NCI-H2081 (cell line): ENCODE measurements at places on chromosomes 1 and 21.

DNA sequence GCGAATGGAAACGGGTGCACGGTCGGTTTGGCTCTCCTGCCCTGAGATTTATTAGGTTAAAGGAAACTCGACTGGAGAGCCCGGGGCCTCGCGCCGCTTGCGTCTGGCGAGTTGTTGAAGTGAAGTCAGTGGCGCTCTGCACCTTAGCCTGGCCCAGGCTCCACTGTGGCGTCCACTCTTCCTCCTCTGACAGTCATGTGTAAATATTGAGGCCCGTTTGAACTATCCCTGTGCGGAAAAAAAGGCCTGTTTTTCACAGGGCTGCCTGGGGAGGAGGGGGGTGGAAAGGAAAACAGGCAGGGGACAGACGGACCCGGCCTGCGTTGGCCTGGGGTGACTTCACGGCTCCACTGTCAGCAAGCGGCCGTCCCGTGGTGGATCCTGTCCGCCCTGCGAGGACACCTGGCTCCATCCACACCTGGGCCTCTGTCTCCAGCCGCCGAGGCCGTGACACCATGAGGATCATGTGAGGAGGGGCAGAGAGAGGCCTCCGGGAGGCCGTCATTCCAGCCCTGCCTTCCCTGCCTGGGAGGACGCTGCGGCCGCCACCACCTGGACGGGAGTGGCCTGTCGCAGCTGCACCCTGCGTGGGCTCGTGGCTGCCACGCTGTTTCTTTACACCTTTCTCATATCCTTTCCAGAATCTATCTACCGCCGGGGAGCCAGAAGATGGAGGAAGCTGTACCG is 59.8 kb downstream of the FAAP20 start:
- DNase-seq: no peak

- DNase-seq: no peak
Measured at GRCh38 chr1:91765880-91766443, 120.0 kb downstream of the TGFBR3 start.

- DNase-seq: no peak
Measured at GRCh38 chr21:45409466-45410150, 4.6 kb downstream of the COL18A1 start.

GRCh38 chr1:43622901-43623780 is 26.8 kb upstream of the KDM4A start:
- no peak for DNase-seq

- no peak for DNase-seq
Measured at GRCh38 chr1:45008516-45008915, 2.6 kb downstream of the HECTD3 start.

GRCh38 chr1:212525479-212526110 is 83.0 kb upstream of the ATF3 start:
- no peak for DNase-seq

GRCh38 chr1:9086796-9087195 is 17.4 kb upstream of the SLC2A5 start:
- DNase-seq: no peak

DNA sequence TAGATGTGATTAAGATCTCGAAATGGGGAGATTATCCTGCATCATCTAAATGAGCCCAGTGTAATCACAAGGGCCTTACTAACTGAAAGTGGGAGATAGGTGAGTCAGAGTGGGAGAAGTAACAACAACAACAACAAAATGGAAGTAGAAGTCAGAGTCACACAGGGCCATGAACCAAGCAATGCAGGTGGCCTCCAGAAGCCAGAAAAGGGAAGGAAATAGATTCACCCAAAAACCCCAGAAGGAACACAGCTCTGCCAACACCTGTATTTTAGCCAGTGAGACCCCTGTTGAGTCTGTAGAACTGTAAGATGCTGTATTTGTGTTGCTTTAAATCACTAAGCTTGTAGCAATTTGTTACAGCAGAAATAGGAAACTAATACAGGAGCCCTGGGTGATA is 4.1 kb downstream of the TAGLN2 start:
- DNase-seq: no peak

DNA sequence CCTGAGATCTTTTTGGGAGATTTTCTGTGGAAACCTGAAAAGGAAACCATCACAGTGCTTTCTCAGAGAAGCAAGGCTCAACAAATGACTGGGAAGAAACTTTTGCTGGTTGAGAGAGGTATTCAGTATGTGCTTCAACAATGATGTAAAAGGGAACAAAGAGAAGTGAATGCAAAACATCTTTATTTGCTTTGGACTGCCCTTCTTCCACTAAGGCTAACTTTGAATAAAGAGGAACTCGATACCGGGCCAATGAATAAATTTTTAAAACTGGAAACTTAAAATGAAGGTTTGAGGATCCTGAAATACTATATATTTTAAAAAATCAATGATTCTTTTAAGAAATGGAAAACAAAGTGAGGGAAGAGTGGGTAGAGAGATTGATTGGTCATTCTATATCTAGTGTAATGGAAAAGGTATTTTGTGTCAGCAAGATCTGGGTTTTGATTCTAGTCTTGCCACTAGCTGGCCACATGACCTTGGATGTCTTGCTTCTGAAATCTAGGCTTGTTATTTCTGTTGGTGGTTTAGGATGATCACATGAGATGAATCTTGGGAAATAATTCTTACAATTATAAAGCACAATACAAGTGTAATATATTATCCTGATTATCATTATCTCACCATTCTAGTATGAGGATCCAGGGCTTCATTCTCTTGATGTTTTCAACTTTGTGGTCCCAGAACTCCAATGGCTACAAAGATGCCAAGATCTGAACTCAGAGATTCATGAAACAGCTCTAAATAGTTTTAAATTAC is 34.6 kb upstream of the APOBEC4 start:
- DNase-seq: no peak

DNA sequence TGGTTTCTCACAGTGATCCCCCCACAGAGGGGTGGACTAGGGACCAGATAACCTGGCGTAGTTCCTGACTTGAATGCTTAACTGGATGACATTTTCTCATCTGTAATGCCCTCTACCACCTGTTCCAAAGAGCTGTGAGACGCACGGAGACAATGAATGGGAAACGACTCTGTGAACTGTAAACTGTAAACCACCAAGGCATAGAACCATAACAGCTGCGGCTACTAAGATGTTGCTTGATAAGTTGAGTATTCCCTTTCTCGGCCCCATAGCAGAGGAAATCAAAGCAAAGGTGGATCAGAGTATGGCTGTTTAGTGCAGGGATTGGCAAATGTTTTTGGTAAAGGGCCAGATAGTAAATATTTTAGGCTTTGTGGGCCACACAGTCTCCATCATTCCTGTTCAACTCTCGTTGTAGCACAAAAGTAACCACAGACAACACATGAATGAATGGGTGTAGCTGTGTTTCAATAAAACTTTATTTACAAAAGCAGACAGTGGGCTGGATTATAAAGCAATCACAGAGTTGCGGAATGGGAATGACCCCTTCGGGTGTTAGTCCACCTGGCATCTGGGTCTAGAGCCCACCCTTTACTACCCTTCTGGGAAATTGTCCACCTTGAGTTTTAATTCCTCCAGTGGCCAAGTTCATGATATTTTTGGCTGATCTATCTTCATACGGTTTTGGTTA is 315.2 kb downstream of the RPS6KC1 start:
- no peak for DNase-seq

DNA sequence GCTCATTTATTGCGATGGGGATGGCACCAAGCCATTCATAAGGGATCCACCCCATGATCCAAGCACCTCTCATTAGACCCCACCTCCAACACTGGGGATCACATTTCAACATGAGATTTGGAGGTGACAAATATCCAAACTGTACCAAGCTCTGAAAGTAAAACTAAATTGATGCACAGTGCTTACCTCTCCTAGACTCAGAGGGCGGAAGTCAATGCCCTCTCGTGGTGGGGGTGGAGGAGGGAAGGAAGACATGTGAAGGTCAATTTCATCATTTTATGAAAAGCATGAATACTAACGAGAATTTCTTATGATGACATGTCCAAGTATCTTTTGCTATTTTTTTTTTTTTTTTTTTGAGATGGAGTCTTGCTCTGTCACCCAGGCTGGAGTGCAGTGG is 120.0 kb downstream of the PGBD5 start:
- DNase-seq: no peak

- no peak for DNase-seq
Measured at GRCh38 chr21:43877936-43878575, 13.0 kb downstream of the AGPAT3 start.

- DNase-seq: peak; percentile 69
Measured at GRCh38 chr21:33268737-33269441, 2.7 kb downstream of the IL10RB start.

- no peak for DNase-seq
Measured at GRCh38 chr1:157944663-157945280, 48.7 kb upstream of the KIRREL1 start.

DNA sequence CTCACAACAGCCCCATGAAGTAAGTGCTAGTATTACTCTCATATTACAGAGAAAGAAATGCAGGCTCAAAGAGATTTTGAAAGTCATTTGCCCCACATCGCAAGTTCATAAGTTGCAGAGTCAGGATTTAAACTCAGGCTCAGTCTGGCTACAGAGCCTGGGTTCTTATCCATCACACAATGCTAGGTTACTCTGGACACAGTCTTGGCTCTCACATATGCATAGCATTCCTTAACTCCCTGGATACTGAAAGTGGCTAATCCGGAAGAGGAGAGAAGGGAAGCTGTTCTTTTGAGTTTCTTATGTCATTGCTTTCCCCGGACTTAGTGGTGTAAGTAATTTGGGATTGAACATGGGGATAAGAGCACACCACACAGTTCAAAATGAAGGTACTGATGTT is 357.4 kb upstream of the PLXNA2 start:
- no peak for DNase-seq

DNA sequence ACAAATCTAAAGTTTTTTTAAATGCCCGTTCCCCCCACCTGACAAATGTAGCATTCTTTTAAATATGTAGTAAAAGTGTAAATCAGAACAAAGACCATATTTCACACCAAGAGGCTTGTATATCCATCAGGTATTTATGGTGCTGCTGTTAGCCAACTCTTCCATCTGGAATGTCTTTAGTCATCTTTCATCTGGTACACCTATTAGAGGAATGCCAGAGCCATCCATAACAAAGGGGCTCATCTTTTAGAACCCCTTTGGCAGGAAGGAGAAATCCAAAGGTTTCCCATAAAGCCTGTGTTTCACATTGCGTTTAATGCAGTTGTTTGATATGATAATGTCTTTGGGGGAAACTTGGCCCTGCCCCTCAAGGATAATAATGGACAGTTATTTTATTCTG is 79.3 kb upstream of the C1orf87 start:
- DNase-seq: no peak

- no peak for DNase-seq
Measured at GRCh38 chr1:147807405-147807804, 47.0 kb upstream of the GJA5 start.

DNA sequence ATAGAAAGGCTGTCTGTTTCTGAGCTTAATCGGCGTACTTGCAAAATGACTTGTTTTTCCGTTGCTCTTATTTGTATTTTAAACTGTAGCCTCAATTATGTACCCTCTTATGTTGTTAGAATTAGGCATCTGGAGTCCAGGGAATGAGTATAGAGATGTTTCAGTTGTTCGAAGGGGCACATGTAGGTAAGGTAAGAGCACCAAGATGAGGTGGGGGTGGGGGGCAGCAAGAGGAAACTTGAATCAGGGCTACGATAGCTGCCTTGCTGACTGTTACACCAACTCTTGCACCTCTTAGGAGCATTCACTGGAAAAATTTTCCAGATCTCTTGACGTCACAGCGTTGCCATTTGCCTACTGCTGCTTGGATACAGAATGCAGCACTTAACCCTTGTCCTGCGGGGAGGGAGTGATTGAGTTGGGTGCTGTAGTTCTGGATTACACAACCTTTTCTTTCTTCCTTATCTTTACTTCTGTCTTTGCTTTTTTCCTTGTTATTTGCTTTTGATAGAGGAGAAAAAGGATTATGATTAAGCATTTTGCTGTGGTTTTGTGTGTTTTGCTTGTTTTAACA is 3.2 kb downstream of the ATP1B1 start:
- peak; percentile 84 for DNase-seq

DNA sequence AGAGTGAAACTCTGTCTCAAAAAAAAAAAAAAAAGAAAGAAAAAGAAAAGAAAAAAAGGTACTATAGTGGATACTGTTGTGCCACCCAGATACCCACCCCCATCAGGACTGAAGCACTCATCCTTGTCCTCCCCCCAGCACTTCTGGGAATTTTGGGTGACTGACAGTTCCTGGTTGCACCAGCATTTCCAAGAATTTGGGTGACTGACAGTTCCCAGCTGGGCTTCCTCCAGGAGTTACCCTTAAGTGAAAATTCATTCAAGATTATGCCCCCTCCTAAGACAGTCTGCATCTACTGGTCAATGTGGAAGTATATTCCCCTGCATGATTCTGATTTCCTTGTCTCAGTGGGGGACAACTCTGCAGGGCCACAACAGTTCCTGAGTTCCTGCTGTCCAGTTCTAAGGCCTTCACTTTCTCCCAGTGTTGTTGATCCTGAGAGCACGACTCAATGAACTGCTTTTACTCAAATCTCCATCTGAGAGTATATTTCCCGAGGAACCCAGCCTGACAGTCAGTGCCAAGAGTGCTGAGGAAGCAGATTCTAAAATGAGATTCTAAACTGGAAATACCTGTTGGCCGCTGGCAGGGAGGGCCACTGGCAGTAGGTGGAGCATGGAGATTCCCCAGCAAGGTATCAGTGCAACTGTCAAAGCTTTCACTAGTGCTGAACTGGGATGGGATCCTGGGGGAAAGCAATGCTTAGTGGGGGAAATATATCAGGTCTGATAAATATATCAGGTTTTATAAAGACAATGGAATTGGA is 18.5 kb downstream of the RIIAD1 start:
- DNase-seq: no peak

GRCh38 chr1:179805291-179806195 is 62.5 kb downstream of the FAM163A start:
- DNase-seq: no peak

GRCh38 chr1:218765753-218766152 is 407.9 kb upstream of the LYPLAL1 start:
- DNase-seq: no peak

- DNase-seq: no peak
Measured at GRCh38 chr1:164695956-164696665, 137.1 kb downstream of the PBX1 start.
